ENCODE measurements at places on chromosomes 6 and 20.

- DNase-seq = no peak
These were observed 34.1 kb upstream of the TBC1D7 start for GRCh38 chr6:13362412-13362811.

- no peak for DNase-seq
These were observed 295.5 kb upstream of the HS3ST5 start for GRCh38 chr6:114638341-114638740.

GRCh38 chr6:291204-291696, 1.0 kb upstream of the DUSP22 start:
- no peak for DNase-seq

- DNase-seq = no peak
These were observed 544 bp upstream of the KHDC1 start for GRCh38 chr6:73263570-73263909.

DNA sequence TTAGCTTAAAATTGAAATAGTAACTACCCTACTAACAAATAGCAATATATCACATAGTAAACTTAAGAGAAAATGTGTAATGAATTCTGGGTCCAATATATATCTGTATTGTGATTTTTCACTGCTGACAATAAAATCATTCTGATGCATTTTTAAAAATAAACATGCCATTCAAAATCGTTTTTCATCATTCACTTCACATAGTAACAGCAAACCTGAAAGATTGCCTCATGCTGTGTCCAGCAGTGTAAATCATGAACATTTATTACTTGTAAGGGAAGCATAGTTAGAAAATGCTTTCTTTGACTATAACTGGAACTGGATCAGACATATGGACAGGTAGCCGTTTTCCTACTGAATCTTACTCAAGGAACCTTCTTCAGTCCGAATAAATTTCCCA, 446.1 kb downstream of the UTRN start:
- no peak for DNase-seq

GRCh38 chr6:6397842-6398241, 77.4 kb upstream of the F13A1 start:
- no peak for DNase-seq

GRCh38 chr6:16238963-16239797, 793 bp downstream of the GMPR start:
- DNase-seq = no peak

DNA sequence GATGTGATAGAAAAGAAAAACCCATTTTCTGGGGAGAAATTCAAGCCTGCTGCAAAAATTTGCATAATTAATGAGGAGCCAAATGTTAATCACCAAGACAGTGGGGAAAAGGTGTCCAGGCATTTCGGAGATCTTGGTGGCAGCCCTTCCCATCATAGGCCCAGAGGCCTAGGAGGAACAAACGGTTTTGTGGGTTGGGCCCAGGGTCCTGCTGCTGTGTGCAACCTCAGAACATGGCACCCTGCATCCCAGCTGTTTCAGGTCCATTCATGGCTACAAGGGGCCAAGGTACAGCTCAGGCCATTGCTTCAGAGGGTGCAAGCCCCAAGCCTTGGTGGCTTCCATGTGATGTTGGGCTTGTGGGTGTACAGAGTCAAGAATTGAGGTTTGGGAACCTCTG, 189.8 kb upstream of the IMPG1 start:
- DNase-seq = no peak

- no peak for DNase-seq
These were observed 338.0 kb upstream of the KHDRBS2 start for GRCh38 chr6:62623846-62624532.

GRCh38 chr6:57162516-57162915, 9.6 kb upstream of the BAG2 start:
- no peak for DNase-seq
